Stimulated activated CD8-positive, alpha-beta memory T cell treated with anti-CD3 and anti-CD28 coated beads, Interleukin-15, amount 100 ng/mL, for 1 hour (primary cell): ENCODE measurements at places on chromosomes 16 and 17.
A peak's percentile ranks its signal among the peaks of the same experiment; 100 is the strongest.

- no peak for DNase-seq
Measured at GRCh38 chr17:49911719-49912118, 57.3 kb upstream of the DLX4 start.

DNA sequence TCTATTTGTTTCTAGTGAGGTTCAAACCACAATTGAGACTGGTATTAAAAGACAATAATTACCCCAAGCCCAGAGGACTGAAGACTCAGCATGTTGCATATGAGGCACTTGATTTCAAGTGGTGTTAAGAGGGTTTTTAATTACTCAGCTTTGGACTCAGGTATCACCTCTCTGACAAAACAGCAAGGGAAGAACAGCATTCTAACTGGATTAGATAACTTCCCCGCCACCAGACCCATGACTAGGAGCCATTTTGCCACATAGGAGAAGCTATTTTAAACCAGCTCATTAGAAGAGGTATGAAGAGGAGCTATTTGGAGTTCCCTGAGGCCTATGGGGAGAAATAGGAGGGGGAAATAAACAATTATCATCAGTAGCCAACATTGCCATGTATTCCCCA is 226.1 kb upstream of the TOX3 start:
- no peak for DNase-seq

- no peak for DNase-seq
Measured at GRCh38 chr16:82672676-82673075, 45.9 kb downstream of the CDH13 start.

- no peak for DNase-seq
Measured at GRCh38 chr16:70695331-70696070, 9.6 kb upstream of the MTSS2 start.

GRCh38 chr17:6651919-6652452 is 424 bp downstream of the C17orf100 start:
- no peak for DNase-seq

- DNase-seq = no peak
Measured at GRCh38 chr16:49664221-49665215, 191.4 kb downstream of the ZNF423 start.

- DNase-seq = no peak
Measured at GRCh38 chr16:27921134-27921533, 142.4 kb downstream of the GSG1L start.

GRCh38 chr17:57873261-57874057 is 23.6 kb upstream of the MRPS23 start:
- DNase-seq = no peak

DNA sequence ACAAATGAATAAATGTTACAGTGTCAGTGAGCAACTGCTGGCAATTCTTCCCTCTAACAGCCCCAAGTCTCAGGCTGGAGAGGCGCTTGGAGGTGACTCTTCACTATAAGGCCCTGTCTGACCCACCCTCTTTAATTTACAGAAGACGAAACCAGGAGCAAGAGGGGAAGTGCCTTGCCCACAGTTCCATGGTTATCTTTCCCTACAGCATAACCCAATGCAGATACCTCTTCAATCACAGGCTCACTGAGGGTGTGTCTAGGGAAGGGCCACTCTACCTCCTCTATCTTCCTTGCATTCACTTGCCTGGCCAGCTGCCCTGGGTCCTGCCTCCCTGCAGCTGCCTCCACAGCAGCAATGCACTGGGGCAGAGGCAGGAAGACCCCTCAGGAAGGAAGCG is 9.6 kb upstream of the N4BP1 start:
- no peak for DNase-seq

- DNase-seq = no peak
Measured at GRCh38 chr17:82802075-82802780, 37.6 kb downstream of the ZNF750 start.

DNA sequence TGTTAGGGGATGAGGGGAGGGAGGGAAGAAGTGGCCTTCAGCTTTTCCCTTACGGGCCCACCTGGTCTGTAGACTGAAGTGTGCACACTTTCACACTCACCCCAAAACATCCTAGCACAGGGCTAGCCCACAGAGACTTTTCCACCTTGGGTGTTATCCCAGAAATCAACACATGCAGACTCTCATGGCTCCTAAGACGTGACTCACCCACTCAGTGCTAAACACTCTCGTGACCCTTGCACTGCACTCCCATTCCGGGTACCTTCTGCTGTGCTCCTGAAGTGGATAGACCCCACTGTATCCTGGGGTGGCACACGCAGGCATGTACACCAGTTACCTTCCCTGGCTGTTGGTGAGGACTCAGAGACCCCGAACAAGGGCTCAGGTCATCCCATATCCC is 23.0 kb upstream of the ABCC3 start:
- DNase-seq = no peak

- no peak for DNase-seq
Measured at GRCh38 chr16:83802135-83802534, 5.6 kb upstream of the HSBP1 start.

DNA sequence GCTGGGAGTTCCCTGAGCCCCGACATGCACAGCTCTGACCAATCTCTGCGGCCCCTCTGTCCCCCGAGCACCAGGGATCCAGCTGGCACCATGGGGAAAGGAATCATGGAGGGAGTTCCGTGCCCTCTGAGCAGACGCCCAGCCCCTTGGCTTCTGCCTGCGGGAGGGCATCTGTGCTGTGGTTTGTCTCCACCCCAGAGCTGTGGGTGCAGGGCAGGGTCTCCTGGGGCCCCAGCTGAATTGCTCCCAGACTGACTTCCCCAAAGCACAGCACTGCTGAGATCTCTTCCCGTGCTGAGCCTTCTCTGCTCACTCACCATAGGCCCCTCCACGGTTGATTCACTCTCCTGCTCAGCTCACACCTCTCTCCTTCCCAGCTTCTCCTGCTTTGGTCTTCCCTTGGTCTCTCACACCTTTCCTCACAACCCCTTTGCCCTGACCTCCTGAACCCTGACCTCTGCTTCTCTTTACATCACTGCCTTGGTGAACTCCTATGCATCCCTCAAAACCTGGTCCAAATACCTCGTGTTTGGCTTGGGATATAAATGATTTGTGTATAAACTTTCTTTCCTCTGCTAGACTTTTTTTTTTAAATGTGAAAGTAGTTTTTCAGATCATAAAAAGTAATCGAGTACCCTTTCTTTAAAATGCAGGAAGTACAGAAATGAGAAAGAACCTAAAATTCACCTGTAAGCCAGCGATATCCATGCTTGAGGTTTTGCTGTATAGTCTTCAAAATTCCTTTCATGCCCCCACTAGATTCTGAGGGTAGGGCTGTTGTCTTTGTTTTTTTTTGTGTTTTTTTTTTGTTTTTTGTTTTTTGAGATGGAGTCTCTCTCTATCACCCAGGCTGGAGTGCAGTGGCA is 265.3 kb downstream of the SEC14L1 start:
- DNase-seq = no peak

- no peak for DNase-seq
Measured at GRCh38 chr17:79075861-79076406, 1.3 kb downstream of the ENGASE start.

GRCh38 chr16:70349783-70350182 is 3.1 kb downstream of the DDX19A start:
- DNase-seq = no peak

DNA sequence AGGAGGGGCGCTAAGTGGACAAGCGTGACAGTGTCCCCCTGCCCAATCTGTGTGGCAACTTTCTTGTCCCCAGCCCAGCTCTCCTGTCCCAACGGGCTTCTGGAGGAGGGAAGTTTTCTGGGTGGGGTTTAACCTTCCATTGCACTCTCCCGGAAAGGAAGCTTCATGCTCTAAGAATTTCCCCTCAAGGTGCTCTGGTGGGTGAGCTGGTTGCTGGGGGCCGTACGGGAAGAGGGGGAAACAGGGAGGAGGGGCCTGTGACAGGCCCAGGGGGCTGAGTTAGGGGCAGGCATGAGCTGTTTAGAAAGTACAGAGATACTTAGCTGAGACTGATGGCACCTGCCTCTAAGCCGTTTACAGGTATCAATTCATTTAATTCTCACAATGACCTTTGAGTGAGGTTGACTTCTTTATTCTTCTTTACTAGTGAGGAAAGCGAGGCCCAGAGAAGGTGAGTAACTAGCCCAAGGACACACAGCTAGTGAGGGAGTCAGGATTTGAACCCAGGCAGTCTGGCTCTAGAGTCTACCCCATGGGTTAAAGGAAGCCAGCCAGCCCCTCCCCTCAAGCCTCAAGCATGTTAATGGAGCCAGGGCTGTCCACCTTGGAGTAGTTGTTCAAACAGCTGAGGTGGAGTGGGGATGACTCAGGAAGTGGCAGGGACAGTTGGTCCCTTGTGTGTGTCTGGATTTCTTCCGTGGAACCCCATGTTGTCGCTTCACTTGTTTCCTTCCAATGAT is 18.9 kb downstream of the ADGRG1 start:
- DNase-seq = no peak

DNA sequence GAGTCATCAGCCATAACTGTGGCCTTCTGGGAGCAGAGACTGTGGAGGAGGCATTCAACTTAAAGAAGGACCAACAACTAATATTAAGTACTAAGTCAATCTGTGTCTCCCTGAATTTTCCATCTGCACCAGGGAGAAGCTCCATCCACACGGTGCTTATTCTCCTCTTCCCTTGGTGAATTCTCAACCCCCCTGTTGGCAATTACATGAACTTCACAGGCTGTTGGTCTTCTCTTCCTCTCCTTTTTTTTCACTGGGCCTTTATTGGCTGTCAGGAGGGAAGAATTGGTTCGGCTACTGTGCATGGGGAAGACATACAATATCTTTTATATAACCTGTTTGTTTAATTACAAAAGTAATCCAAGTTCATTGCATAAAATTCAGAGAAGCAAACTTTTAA is 152.8 kb upstream of the IRX6 start:
- no peak for DNase-seq

- DNase-seq = peak; percentile 6
Measured at GRCh38 chr17:38428112-38428642, at the start of gene ARHGAP23. Gene ARHGAP23, plus strand, starts transcription at chr17:38428464. Its CDS starts 22 bp downstream, at chr17:38428486.

GRCh38 chr17:66715745-66716156 is 119.2 kb upstream of the CACNG5 start:
- no peak for DNase-seq

- DNase-seq = no peak
Measured at GRCh38 chr16:54487933-54488332, 201.3 kb upstream of the IRX3 start.

DNA sequence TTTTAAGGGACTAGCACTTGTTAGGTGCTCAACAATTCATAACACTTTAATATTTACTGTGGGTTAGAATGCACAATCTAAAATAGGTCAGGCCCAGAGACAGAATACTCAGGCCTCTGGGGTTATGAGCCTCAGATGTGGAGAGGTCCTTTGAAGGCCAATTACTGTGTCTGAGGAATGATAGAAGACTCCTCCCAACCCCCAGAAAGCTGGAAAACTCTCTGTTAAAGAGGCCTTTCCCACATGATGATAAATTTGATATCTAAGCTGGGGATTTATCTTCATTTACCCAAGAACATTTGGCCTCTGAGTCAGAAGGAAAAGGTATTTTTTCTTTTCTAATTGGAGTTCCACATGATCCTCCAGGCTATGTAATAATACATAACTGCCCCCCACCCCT is 41.1 kb upstream of the MMD start:
- DNase-seq = no peak

- no peak for DNase-seq
Measured at GRCh38 chr17:74342224-74342623, 16.2 kb downstream of the KIF19 start.

GRCh38 chr16:17305694-17306093 is 165.1 kb downstream of the XYLT1 start:
- no peak for DNase-seq

- DNase-seq = no peak
Measured at GRCh38 chr17:15194859-15195277, 70.3 kb downstream of the PMP22 start.

GRCh38 chr16:1731073-1731472 is 25.1 kb downstream of the MAPK8IP3 start:
- DNase-seq = no peak

GRCh38 chr17:56973520-56973919 is 4.4 kb upstream of the SCPEP1 start:
- no peak for DNase-seq

- DNase-seq = no peak
Measured at GRCh38 chr17:48757524-48757961, 29.0 kb upstream of the HOXB13 start.
